AML-193 (cell line): ENCODE measurements at places on chromosomes 12 and 14.
A peak's percentile ranks its signal among the peaks of the same experiment; 100 is the strongest.

GRCh38 chr14:33014710-33015109 lies 76.0 kb downstream of the NPAS3 start:
- DNase-seq: no peak

DNA sequence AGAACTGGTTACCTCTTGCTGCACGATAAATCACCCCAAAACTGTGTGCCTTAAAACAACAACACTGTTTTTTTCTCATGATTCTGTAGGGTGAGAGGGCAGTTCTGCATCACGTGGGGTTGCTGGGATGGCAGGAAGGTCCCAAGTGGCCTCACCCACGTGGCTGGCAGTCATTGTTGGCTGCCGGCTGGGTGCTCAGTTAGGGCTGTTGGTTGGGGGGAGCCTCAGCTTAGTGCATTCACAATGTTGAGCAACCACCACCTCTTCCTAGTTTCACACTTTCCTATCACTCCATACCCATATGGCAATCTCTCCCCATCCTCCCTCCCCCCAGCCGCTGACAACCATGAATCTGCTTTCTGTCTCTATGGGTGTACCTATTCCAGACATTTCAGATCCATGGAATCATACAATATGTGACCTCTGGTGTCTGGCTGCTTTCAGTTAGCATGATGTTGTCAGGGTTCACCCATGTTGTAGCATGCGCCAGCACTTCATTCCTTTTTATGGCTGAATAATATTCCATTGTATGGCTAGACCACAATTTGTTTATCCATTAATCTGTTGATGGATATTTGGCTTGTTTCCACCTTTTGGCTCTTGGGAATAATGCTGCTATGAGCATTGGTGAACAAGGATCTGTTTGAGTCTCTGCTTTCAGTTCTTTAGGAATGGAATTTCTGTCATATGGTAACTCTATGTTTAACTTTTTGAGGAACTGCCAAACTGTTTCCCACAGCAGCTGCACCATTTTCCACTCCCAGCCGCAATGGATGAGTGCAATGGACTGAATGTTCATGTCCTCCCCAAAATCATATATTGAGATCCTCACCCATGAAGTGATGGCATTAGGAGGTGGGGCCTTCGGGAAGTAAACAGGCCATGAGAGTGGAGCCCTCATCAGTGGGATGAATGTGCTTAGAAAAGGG lies 11.2 kb upstream of the POP5 start:
- no peak for DNase-seq

GRCh38 chr14:68820119-68820518 lies 27.3 kb upstream of the ZFP36L1 start:
- DNase-seq: no peak

- peak; percentile 13 for DNase-seq
Observed at GRCh38 chr12:47990351-47991105, 13.7 kb downstream of the COL2A1 start.

DNA sequence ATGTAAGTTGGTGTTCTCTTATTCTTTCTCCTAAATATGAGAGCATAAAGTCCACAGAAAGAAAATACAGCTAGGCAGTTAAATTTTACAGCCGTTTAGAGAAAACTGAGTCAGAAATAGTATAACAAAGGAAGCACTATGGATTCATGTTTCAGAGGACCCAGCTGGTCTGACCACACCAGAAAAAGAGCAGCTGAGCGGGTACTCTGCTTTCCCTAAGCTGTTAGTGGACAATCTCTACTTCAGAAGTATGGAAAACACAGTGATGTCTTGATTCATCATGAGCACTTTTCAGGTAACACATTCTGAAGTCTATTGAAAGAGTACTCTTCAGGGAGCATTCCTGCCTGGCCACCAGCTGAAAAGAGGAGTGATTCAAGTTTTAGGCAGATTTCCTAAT lies 12.4 kb downstream of the PPM1H start:
- no peak for DNase-seq

DNA sequence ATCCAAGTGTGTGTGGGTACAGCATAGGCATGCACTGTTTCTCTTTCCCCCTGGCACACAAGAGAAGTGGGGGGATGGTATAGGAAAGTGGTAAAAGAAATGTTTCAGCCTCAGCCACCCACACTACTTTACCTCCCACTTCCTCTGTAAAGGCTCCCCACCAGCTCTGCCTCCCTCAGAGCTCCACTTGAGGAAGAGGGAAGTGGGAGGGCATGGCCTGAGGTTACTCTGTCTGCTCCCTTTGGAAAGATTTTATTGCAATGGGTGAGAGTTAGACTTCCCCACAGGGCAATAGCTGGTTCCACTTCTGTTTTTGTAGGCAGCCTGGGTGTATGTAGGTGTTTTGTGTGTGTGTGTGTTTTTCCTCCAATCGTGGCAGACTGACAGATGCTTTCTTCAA lies 145.3 kb downstream of the SSPN start:
- peak; percentile 56 for DNase-seq

DNA sequence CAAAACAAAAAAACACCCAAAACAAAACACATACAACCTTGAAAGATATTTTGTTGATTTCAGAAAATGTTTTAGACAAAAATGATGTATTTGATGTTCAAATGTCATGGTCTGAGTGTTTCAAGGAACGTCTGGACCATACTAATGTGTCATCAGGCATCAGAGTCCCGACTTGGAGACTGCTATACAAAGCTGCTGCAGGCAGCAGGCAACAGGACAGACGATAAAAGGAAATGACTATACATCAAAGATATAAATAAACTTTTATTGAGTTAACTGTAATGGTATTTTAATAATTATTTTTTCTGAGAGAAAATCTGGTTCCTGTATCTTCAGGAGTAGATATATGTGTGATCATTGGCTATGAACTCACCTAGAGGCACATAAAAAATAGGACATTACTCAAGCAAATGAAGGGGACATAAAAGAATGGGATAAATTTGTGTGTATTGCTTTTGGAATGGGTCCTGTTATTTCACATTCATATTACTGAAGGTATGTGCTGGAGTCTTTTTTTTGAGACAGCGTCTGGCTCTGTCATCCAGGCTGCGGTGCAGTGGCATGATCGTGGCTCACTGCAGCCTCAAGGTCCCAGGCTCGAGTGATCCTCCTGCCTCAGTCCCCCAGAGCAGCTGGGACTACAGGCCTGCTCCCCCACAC lies 87.3 kb upstream of the HECTD1 start:
- DNase-seq: no peak

- DNase-seq: no peak
Observed at GRCh38 chr14:92503756-92504491, 9.7 kb upstream of the RIN3 start.

DNA sequence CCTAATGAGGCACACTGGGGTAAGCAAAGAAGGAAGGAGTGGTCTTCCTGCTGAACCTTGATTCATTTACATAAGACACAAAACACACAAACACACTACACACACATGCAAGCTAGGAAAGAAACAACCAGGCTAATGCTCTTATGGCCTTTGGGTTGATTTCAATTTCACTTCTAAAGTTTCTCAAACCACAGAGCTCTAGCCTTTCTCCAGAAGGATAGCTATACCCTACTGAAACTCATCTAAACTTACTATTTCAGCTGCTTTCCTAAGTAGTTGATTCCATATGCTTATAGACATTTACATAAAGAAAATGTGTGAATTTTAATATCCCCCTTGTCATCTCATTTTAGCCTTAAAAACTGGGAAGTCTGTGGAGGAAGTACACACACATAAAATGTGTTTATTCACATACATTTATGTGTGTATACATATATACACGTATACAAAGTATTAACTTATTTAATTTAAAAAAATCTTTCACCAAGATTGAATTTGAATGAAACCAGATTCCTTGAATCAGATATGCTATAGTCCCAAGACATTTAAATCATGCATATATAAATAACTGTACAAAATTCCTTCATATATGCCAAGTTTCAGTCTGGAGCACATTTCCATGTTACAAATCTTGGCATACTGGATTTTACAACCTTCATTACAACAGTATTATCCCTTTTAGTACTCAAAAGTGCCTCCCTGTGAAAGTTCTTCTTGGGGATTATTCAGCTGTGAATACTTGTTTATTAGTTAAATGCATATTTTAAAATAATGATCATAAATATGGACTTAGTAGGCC lies 231.8 kb upstream of the NPAS3 start:
- DNase-seq: no peak

DNA sequence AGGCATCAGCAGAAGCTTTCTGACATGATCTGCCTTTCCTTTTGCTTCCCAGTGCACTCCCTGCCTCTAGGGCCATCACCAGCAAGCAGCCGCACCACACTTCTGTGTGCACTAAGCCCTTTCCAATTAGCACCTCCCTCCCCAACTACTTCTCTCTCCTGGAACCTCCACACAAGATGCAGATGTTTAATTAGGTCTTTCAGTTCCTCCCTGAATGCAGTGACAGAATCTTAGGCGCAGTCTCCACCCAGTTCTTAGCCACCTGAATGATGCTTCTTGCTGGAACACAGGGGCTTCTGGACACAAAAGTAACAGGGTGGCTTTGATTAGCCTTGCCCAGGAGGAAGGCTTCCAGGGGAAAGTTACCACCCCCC lies 32.9 kb downstream of the NIN start:
- no peak for DNase-seq

DNA sequence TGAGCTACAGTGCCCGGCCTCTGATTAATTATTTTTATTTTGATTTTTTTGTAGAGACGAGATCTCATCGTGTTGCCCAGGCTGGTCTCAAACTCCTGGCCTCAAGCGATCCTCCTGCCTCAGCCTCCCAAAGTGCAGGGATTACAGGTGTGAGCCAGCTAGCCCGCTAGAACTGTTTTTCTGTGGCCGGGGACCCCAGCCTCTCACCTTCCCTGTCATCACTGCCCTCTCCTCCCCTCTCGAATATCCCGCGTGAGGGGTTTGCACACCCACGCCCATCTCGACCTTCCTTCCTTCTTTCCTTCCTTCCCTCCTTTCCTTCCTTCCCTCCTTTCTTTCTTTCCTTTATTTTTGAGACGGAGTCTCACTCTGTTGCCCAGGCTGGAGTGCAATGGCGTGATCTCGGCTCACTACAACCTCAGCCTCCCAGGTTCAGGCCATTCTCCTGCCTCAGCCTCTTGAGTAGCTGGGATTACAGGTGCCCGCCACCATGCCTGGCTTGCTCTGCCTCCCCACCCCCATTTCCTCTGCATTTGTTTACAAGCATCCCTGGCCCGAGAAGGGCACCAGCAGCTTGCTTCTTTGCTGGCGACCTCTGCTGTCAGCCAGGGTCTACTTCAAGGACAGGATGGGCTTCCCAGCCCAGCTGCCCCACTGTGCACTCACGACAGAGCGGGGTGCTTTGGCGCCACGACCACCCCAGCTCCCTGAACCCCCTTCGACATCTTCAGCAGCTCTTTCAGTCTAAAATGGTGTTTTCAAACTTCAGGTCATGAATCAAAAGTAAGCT lies 4.3 kb upstream of the TRAF3 start:
- no peak for DNase-seq

DNA sequence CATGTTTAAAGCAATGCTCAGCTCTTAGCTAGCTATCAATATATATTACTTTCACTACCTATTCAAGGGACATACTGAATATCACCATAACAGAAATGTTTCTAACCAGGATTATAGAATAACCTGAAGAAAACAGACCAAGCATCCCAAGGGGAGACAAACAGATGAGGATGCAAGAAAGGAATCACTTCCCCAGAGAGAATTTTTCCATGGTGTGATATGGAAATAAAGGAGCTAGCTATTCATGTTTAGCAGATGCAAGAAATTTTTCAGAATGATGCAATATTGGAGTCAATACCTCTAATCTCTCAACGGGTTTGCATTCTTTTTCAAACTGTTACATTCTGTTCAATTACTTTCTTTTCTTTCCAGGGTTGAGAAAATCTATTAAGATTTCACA lies 538.9 kb upstream of the FLRT2 start:
- no peak for DNase-seq

DNA sequence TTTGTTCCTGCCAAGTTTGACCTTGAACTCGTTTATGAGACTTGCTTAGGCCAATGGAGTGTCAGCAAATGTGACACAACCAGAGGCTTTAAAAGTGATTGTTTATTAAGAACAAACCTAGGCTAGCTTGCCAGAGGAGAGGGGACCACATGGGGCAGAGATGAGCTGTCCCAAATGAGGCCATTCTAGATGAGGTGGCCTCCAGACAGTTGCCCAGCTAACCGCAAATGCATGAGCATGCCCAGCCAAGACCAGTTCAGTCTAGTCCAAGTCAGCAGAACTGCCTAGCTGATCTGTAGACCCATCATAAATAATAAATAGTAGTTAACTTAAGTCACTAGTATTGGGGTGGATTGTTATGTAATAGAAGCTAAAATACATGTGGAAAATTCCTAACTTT lies 172.8 kb upstream of the DYRK2 start:
- no peak for DNase-seq

- peak; percentile 62 for DNase-seq
Observed at GRCh38 chr12:27733052-27733656, 22.5 kb downstream of the MRPS35 start.

- DNase-seq: no peak
Observed at GRCh38 chr14:106657460-106657859, 1131.1 kb downstream of the TMEM121 start.

DNA sequence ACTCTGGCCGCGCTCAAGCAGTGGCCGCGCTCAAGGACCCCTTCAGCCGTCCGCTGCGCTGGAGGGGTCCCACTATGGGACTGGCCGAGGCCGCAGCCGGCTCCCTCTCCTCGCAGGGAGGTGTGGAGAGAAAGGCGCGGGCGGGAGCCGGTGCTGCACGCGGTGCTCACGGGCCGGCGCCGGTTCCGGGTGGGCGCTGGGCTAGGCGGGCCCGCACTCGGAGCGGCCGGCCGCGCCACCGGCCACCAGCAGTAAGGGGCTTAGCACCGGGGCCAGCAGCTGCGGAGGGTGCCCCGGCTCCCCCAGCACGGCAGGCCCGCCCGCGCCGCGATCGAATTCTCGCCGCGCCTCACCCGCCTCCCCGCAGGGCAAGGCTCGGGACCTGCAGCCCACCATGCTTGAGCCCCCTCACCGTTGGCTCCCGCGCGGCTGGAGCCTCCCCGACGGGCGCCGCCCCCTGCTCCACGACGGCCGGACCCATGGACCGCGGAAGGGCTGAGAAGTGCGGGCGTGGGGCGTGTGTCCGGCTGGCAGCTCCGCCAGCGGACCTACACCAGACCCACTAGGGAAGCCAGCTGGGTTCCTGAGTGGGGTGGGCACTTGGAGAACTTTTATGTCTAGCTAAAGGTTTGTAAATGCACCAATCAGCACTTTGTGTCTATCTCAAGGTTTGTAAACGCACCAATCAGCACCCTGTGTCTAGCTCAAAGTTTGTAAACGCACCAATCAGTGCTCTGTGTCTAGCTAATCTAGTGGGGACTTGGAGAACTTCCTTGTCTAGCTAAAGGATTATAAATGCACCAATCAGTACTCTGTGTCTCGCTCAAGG lies 49.5 kb downstream of the KLHL28 start:
- no peak for DNase-seq

GRCh38 chr14:102565959-102566358 lies 26.5 kb upstream of the RCOR1 start:
- DNase-seq: no peak

DNA sequence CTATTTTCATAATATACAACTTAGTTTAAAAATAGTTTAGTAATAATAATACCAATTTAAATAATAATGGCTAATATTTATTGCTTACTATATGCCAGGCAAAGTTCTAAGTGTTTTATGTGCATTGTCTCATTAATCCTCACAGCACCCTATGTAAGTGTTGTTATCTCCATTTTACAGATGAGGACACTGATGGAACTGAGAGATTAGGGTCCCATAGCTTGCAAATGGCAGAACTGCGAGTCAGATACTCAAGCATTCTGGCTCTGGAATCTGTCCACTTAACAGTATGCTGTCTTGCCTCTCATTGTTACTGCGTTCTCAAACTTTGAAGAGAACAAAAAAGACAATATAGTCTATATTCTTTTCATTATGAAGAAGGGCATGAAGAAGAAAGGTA lies 19.0 kb downstream of the AP5M1 start:
- no peak for DNase-seq
